Parietal lobe (tissue), 2 donors: ENCODE measurements at places on chromosomes 16 and 17. TPM values are rescaled to one million over a fixed set of nuclear protein-coding genes. Genes with fewer than 3 reads are reported as not detected.

Gene KRT10
- total RNA-seq: 2.8 TPM

Gene TSPOAP1
- 91.7 TPM for total RNA-seq

Gene CX3CL1
- 3.1 TPM for total RNA-seq

Gene CHCT1
- not detected for total RNA-seq

Gene ACSM3
- under 0.01 TPM for total RNA-seq

Gene PARD6A
- total RNA-seq: 7.8 TPM

Gene MAP2K4
- 77.0 TPM for total RNA-seq

Gene SLC6A2
- total RNA-seq: not detected

Gene PCGF2
- 15.7 TPM for total RNA-seq

Gene SLFN13
- total RNA-seq: 0.94 TPM

Gene SLC16A6
- total RNA-seq: 0.94 TPM

Gene SEC14L5
- total RNA-seq: 0.94 TPM

Gene C1QL1
- 2.2 TPM for total RNA-seq

Gene TBC1D3
- total RNA-seq: not detected

Gene ABCA6
- 11.3 TPM for total RNA-seq

Gene MMP2
- 11.6 TPM for total RNA-seq

Gene CSH1
- not detected for total RNA-seq

Gene CCL8
- not detected for total RNA-seq

Gene OR1A1
- total RNA-seq: not detected

Gene SDR42E2
- not detected for total RNA-seq

Gene TMEM132E
- total RNA-seq: 1.3 TPM

Gene LDHD
- 1.6 TPM for total RNA-seq

Gene ITGAL
- 1.3 TPM for total RNA-seq

Gene KRTAP9-8
- not detected for total RNA-seq

Gene KRTAP1-5
- not detected for total RNA-seq

Gene FADS6
- not detected for total RNA-seq

Gene ARRB2
- total RNA-seq: 22.5 TPM

Gene PYDC1
- total RNA-seq: not detected

Gene SSTR5
- total RNA-seq: not detected

Gene SULT1A3
- 7.8 TPM for total RNA-seq

Gene VAT1L
- 16.3 TPM for total RNA-seq

Gene TRAPPC2L
- total RNA-seq: 36.6 TPM

Gene WNK4
- total RNA-seq: not detected

Gene CLDN9
- not detected for total RNA-seq

Gene PYY
- total RNA-seq: not detected

Gene ADAT1
- total RNA-seq: 125 TPM

Gene PRDM7
- total RNA-seq: not detected

Gene DHRS7C
- total RNA-seq: not detected

Gene KRTAP4-4
- not detected for total RNA-seq

Gene CEP295NL
- total RNA-seq: 6.3 TPM

Gene RNF222
- not detected for total RNA-seq

Gene CCL3
- 2.8 TPM for total RNA-seq

Gene RHBDF1
- 1.6 TPM for total RNA-seq

Gene P2RX1
- 0.31 TPM for total RNA-seq
